A549 treated with DMSO at 1 μM for 4 hours (cell line): ENCODE measurements at places on chromosomes 3 and 15. TPM values are rescaled to one million over a fixed set of nuclear protein-coding genes. Genes with fewer than 3 reads are reported as not detected.

Gene CFAP100
- not detected in 5 replicates for total RNA-seq

Gene CLEC3B
- total RNA-seq, result 0.10 TPM in 1 of 5 replicates, not detected in the others

Gene IGDCC3
- total RNA-seq, result 0.05 to 0.21 TPM (median 0.12 TPM) in 4 of 5 replicates, not detected in the other

Gene NUP210
- total RNA-seq, result 33.4 to 43.7 TPM (median 38.7 TPM) in 5 replicates

Gene CPNE4
- 1.8 to 5.8 TPM (median 5.0 TPM) in 5 replicates for total RNA-seq

Gene CHRM5
- total RNA-seq, result 0.05 TPM in 1 of 5 replicates, not detected in the others

Gene SPRED1
- 8.2 to 12.2 TPM (median 9.9 TPM) in 5 replicates for total RNA-seq

Gene ZNF385D
- not detected in 5 replicates for total RNA-seq

Gene EIF4E3
- 2.6 to 4.2 TPM (median 3.7 TPM) in 5 replicates for total RNA-seq

Gene ARID3B
- 3.8 to 4.7 TPM (median 4.1 TPM) in 5 replicates for total RNA-seq

Gene CDC25A
- total RNA-seq, result 10.6 to 13.4 TPM (median 11.1 TPM) in 5 replicates

Gene SCN11A
- 0.01 TPM in 1 of 5 replicates, not detected in the others for total RNA-seq

Gene PYGO1
- total RNA-seq, result 7.5 to 9.7 TPM (median 7.9 TPM) in 5 replicates

Gene FEZF2
- total RNA-seq, result not detected in 5 replicates

Gene CFAP91
- 0.20 to 0.41 TPM (median 0.32 TPM) in 4 of 5 replicates, not detected in the other for total RNA-seq

Gene LMAN1L
- not detected in 5 replicates for total RNA-seq

Gene NISCH
- total RNA-seq, result 10.2 to 16.1 TPM (median 14.6 TPM) in 5 replicates

Gene TNNC1
- 1.2 to 2.0 TPM (median 1.4 TPM) in 5 replicates for total RNA-seq

Gene TBC1D2B
- total RNA-seq, result 12.1 to 17.4 TPM (median 15.0 TPM) in 5 replicates

Gene ALDH1L1
- 0.16 to 0.43 TPM (median 0.24 TPM) in 5 replicates for total RNA-seq

Gene STRIT1
- not detected in 5 replicates for total RNA-seq

Gene GRIP2
- 1.00 to 2.3 TPM (median 1.9 TPM) in 5 replicates for total RNA-seq

Gene FRMD5
- 3.9 to 5.6 TPM (median 4.2 TPM) in 5 replicates for total RNA-seq

Gene SLC22A14
- total RNA-seq, result 0.07 to 0.19 TPM (median 0.08 TPM) in 3 of 5 replicates, not detected in the others

Gene SLC28A1
- 0.08 TPM in 1 of 5 replicates, not detected in the others for total RNA-seq

Gene NR2C2
- 11.8 to 22.6 TPM (median 17.9 TPM) in 5 replicates for total RNA-seq

Gene HCN4
- 0.21 to 0.31 TPM (median 0.28 TPM) in 5 replicates for total RNA-seq

Gene SLC22A13
- total RNA-seq, result 0.05 to 0.09 TPM in 2 of 5 replicates, not detected in the others

Gene GADL1
- total RNA-seq, result not detected in 5 replicates

Gene IL17RB
- 0.81 to 1.3 TPM (median 1.0 TPM) in 5 replicates for total RNA-seq

Gene DPPA2
- not detected in 5 replicates for total RNA-seq

Gene WDR5B
- total RNA-seq, result 3.0 to 4.1 TPM (median 3.4 TPM) in 5 replicates

Gene TTLL13
- 0.14 to 0.16 TPM (median 0.15 TPM) in 4 of 5 replicates, not detected in the other for total RNA-seq

Gene KBTBD13
- total RNA-seq, result 0.02 TPM in 1 of 5 replicates, not detected in the others

Gene RLBP1
- total RNA-seq, result not detected in 5 replicates

Gene GUCA1C
- total RNA-seq, result not detected in 5 replicates

Gene TAGLN3
- not detected in 5 replicates for total RNA-seq

Gene MTHFS
- total RNA-seq, result 78.0 to 102 TPM (median 84.1 TPM) in 5 replicates

Gene MYEF2
- 13.2 to 19.2 TPM (median 17.3 TPM) in 5 replicates for total RNA-seq

Gene LOXL1
- total RNA-seq, result 0.43 to 0.92 TPM (median 0.55 TPM) in 5 replicates

Gene P3H2
- 33.5 to 53.7 TPM (median 45.8 TPM) in 5 replicates for total RNA-seq

Gene CLDN1
- total RNA-seq, result 28.6 to 35.6 TPM (median 30.3 TPM) in 5 replicates

Gene BCL2A1
- total RNA-seq, result 16.7 to 27.1 TPM (median 19.4 TPM) in 5 replicates

Gene NMNAT3
- total RNA-seq, result 1.0 to 1.9 TPM (median 1.2 TPM) in 5 replicates

Gene FLNB
- 274 to 326 TPM (median 303 TPM) in 5 replicates for total RNA-seq

Gene TIMMDC1
- 56.4 to 87.6 TPM (median 82.3 TPM) in 5 replicates for total RNA-seq

Gene DET1
- 4.9 to 7.3 TPM (median 6.2 TPM) in 5 replicates for total RNA-seq

Gene MME
- total RNA-seq, result not detected in 5 replicates

Gene ZPLD1
- total RNA-seq, result 0.04 to 0.07 TPM (median 0.06 TPM) in 4 of 5 replicates, not detected in the other

Gene SAMD7
- not detected in 5 replicates for total RNA-seq

Gene KBTBD12
- not detected in 5 replicates for total RNA-seq

Gene FBXO40
- total RNA-seq, result not detected in 5 replicates

Gene SOX14
- not detected in 5 replicates for total RNA-seq

Gene SLC6A11
- 0.03 to 0.07 TPM (median 0.05 TPM) in 4 of 5 replicates, not detected in the other for total RNA-seq
